Urothelium cell line (cell line): ENCODE measurements at places on chromosomes 2 and 18.

DNA sequence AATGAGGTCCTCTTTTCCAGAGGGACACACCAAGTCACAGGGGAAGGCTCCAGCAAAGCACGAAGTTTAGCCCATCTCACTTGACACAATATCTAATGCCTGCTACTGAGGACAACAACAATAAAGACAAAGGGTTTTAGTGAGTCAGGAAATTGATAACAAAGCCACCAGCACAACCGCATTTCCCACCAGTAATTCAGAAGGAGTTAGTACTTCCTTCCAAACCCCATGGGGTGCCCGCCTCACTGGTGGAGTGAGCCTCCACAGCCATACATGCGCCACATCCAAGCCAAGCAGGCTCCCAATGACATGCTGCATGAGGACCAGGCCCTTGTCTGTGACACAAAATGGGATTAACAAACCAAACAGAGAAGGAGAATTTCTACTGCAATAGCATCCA is 40.1 kb downstream of the MRPL35 start:
- no peak for DNase-seq

DNA sequence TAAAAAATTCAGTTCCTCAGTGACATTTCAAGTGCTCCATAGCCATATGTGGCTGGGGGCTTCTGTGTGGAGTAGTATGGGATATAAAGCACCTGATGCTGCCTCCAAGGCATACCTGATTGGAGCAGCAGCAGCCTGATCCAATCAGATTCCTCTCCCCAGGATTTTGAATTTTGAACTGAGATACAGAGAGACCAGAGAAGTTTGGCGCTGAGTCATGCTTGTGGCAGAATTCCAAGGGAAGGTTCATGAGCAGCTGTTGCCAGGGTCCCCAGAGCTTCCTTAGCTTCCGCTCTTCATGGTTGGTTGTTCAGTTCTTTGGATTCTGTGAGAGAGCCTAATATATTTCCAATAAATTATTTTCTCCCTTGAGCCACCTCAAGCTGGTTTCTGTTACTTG is 29.0 kb upstream of the CFAP36 start:
- peak; percentile 48 for DNase-seq

DNA sequence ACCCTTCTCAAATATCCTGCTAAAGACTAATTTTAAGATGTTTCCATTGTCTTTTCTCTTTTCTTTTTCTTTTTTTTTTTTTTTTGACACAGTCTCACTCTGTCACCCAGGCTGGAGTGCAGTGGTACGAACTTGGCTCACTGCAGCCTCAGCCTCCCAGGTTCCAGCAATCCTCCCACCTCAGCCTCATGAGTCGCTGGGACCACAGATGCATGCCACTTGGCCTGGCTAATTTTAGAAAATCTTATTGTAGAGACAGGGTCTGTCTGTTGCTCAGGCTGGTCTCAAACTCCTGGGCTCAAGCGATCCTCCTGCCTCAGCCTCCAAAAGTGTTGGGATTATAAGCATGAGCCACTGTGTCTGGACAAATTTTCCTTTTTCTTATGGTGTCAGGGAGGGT is 167.5 kb downstream of the MCFD2 start:
- no peak for DNase-seq

DNA sequence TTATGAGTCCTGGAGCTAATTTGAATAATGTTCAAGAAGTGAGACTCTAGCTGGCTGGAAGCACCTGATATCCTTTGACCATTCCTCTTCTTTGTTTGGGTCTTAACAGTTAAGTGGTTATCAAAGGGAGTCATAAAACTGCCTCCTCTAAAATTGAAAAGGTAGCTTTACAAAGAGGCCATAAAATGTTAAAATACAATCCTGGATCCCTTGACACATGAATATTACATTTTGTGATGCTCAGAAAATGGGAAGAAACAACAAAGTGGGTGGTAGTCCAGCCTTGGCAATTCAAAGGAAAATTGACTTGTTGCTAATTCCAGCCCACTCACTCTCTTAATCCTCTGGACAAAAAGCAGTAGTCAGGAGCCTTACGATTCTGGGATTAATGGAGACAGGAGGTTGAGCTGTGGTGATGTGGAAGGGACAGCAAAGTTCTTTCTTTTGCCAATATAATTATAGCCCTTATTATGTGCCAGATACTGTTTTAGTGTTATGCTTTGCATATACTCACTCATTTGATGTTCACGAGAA is 339.2 kb downstream of the PDE11A start:
- DNase-seq = no peak

- no peak for DNase-seq
Observed at GRCh38 chr2:190121971-190122370, 59.4 kb upstream of the MSTN start.

GRCh38 chr2:178674122-178674521 is 133.1 kb downstream of the TTN start:
- no peak for DNase-seq

- DNase-seq = no peak
Observed at GRCh38 chr18:7987284-7987976, 420.3 kb downstream of the PTPRM start.

DNA sequence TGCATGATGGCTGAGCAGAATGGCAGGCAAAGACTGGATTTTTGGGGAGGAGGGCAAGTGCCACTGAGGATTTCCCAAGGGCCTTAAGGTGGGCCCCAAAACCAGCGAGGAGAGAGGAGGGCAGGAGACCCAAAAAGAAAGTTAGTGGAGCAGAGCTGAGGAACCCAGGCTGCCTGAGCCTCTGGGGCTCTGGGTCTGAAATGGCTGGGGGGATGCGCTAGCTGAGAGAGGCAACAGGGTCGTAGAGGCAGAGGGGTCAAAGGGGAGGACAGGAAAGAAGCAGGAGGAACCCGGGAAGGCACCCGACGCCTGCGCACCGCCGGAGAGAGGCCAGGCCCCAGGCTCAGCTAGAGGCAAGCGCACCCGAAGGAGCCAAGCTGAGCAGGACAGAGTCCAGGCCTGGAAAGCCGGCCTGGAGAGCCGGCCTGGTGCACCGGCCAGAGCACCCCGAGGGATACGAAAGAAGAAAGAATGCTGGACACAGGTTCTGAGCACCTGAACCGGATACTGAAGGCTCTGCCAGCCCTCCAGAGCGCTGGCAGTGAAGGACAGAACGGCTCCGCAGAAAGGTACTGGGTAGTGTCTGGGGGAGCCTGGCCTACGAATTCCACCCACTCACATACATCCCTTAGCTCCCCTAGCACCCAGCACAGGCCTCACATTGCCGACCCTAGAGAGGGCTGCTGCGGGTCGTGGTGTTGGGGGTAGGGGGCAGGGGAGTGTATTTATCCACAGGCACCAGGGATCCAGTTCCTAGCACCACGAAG is 39.5 kb upstream of the ATP6V1B1 start:
- no peak for DNase-seq

- no peak for DNase-seq
Observed at GRCh38 chr2:240530181-240530580, 27.6 kb downstream of the ANKMY1 start.
